Karpas-422 (cell line): ENCODE measurements at places on chromosomes 12 and 14. TPM values are rescaled to one million over a fixed set of nuclear protein-coding genes. Genes with fewer than 3 reads are reported as not detected.

DNA sequence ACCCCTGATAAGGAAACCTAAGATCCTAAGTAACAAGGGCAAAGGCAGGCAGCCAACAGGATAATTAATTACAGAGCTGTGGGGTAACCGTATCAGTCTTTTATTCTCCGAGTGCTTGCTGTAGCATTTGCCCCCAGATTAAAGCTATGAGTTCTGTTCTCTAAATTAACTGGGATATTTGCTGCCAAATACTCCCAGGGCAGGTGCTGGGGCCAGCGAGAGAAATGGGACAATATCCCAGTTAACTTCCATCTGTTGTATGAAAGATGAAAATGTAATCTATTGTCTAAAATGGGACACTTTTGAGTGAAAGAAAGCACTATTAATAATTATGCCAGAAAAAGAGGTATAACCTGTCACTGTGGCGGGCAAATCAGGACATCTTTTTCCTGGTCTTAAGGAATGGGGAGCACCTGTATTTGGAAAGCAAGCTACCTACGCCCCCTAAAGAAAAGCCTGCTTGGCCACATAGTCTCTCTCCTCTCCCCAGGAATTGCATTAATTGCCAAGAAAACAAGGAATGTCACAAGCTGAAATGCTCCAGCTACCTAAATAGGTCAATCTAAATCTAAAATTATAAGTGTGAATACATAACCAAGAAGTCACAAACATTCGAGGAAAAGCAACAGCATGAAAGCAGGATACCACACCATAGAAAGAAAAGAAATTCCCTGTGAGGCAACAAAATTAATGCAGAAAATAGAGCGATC lies 26.7 kb upstream of the CFAP54 start:
- H3K36me3 ChIP-seq: no peaks in the 10 kb centered on the region
- no peak for DNase-seq
- no peaks in the 10 kb centered on the region for H3K27me3 ChIP-seq
- no peaks in the 10 kb centered on the region for H3K4me1 ChIP-seq
- H3K4me3 ChIP-seq: no peak overlapping the region

The CCDC196 gene
- not detected in 2 replicates for total RNA-seq

DNA sequence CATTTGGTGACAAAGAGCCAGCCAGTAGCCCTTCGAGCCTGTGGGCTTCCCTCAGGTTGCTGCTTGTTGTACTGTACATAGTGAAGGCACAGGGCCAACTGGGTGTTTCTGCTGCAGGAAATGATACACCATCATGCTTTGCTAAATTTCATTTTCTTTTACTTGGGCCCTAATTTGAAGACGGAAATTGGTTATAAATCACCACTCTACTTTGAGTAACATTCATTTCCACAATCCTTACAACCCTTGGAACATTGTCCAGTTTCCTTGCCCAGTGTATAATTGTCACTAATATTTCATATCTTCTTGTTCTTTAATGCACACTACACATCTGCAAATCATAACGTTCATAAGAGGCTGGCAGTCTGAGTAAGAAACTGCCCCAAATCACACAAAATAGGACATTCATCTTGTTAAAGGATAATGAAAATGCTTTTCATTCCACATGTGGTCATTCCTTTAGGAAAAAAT lies 30.2 kb downstream of the MSRB3 start:
- H3K36me3 ChIP-seq: no peaks in the 10 kb centered on the region
- DNase-seq: no peak

The B4GALNT1 gene
- total RNA-seq: 0.58 and 0.63 TPM in 2 replicates

- H3K36me3 ChIP-seq: no peaks in the 10 kb centered on the region
- no peak overlapping the region for H3K4me3 ChIP-seq
- DNase-seq: no peak
- no peaks in the 10 kb centered on the region for H3K4me1 ChIP-seq
- H3K27me3 ChIP-seq: no peaks in the 10 kb centered on the region
Measured at GRCh38 chr12:22993609-22994315, 368.8 kb downstream of the ETNK1 start.

GRCh38 chr12:20101046-20101445 lies 267.3 kb upstream of the PDE3A start:
- H3K4me1 ChIP-seq: no peaks in the 10 kb centered on the region
- no peaks in the 10 kb centered on the region for H3K36me3 ChIP-seq
- no peak overlapping the region for H3K27ac ChIP-seq
- no peak for DNase-seq
- no peak overlapping the region for H3K4me3 ChIP-seq

DNA sequence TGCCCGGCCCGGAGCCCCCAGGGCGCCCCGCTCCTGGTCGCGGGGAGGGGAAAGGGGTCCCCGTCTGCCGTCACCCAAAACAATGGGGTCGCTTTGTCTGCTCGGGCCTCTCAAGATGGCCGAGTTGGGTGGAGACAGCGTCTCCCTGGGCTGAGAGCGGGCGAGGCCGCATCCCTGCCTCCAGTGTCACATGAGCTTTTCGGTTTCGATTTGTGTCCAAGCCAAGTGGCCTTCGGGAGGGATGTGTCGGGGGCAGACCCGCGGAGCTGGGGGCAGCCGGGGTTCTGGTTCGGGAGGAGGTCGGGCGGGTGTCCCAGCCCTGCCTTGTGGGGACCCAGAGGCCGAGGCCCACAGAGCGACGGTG lies 790 bp downstream of the DYNC1H1 start:
- DNase-seq: peak; percentile 88
- H3K4me1 ChIP-seq: peaks cover 68% of the 10 kb centered on the region
- peaks cover 10% of the 10 kb centered on the region; the same call in 1 of the 2 replicates for H3K36me3 ChIP-seq
- peak overlapping the region; percentile 57 for H3K27ac ChIP-seq
- peak overlapping the region; percentile 92 for H3K4me3 ChIP-seq
- H3K27me3 ChIP-seq: no peaks in the 10 kb centered on the region

The ARF3 gene
- total RNA-seq: 51.7 and 57.5 TPM in 2 replicates

GRCh38 chr14:89690139-89690538 lies 264.4 kb downstream of the EFCAB11 start:
- no peak overlapping the region for H3K27ac ChIP-seq
- no peaks in the 10 kb centered on the region for H3K4me1 ChIP-seq
- no peaks in the 10 kb centered on the region for H3K27me3 ChIP-seq
- no peak overlapping the region for H3K4me3 ChIP-seq
- no peak for DNase-seq

- H3K36me3 ChIP-seq: no peaks in the 10 kb centered on the region
- peaks cover 6% of the 10 kb centered on the region; the same call in 1 of the 2 replicates for H3K4me1 ChIP-seq
- H3K4me3 ChIP-seq: no peak overlapping the region
- peaks cover 2% of the 10 kb centered on the region; the same call in 1 of the 2 replicates for H3K27me3 ChIP-seq
- DNase-seq: no peak
- no peak overlapping the region for H3K27ac ChIP-seq
Measured at GRCh38 chr14:33578461-33579216, 372.2 kb downstream of the EGLN3 start.

GRCh38 chr12:46898152-46898931 lies 72.5 kb upstream of the SLC38A4 start:
- H3K27ac ChIP-seq: no peak overlapping the region
- H3K27me3 ChIP-seq: no peaks in the 10 kb centered on the region
- no peaks in the 10 kb centered on the region for H3K36me3 ChIP-seq

DNA sequence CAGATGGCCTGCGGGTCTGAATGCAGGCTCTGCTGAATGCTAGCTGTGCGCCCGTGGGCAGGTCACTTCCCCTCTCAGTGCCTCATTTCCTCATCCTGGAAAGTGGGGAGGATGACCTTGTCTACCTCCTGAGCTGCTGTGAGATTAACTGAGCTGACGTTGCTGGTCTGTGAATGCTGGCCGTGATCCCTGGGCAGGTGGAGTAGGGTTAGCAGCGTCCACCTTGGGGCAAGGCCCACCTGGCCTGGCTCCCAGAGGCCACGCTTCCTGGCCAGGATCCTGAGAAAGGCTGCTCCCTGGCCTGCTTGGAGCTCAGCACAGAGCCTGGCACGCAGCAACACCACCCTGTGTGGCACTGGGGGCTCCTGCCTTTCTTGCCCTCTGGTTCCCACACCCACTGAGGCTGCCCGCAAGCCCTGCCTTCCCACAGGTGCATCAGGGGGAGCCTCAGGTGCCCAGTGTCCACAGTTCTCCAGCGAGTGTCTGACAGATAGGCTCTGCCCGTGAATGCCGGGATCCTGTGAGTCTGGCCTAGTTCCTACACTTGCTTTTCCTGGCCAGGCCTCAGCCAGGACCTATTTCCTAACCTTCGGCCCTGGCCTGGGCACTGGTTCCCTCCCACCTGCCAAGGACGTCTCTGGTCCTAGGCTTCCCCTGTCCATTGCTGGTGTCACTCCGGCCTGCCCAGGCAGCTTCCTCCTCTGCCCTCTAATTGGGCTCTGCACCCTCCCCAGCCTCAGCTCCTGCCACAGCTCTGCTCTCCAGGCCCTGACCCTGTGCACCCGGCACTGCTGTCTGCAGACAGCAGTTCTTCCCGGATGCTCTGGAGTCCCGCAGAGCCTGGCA lies 37.2 kb upstream of the TDRD9 start:
- no peak overlapping the region for H3K27ac ChIP-seq

- H3K36me3 ChIP-seq: no peaks in the 10 kb centered on the region
- H3K4me1 ChIP-seq: no peaks in the 10 kb centered on the region
- no peaks in the 10 kb centered on the region for H3K27me3 ChIP-seq
Measured at GRCh38 chr14:78764645-78765044, 594.5 kb downstream of the NRXN3 start.

GRCh38 chr14:72290241-72290640 lies 358.0 kb downstream of the RGS6 start:
- DNase-seq: no peak
- H3K27ac ChIP-seq: no peak overlapping the region
- H3K27me3 ChIP-seq: no peaks in the 10 kb centered on the region; the same call in 1 of the 2 replicates
- no peak overlapping the region for H3K4me3 ChIP-seq
- no peaks in the 10 kb centered on the region for H3K36me3 ChIP-seq
- H3K4me1 ChIP-seq: no peaks in the 10 kb centered on the region

The PZP gene
- total RNA-seq: not detected in 2 replicates

- no peaks in the 10 kb centered on the region for H3K27me3 ChIP-seq
- no peak for DNase-seq
- no peak overlapping the region for H3K4me3 ChIP-seq
- H3K27ac ChIP-seq: no peak overlapping the region
Measured at GRCh38 chr12:29858270-29858786, 74.6 kb upstream of the TMTC1 start.

The ZFHX2 gene
- total RNA-seq: 0.07 and 0.32 TPM in 2 replicates

The BCL2L14 gene
- not detected in 2 replicates for total RNA-seq

The FICD gene
- 4.0 and 5.5 TPM in 2 replicates for total RNA-seq

DNA sequence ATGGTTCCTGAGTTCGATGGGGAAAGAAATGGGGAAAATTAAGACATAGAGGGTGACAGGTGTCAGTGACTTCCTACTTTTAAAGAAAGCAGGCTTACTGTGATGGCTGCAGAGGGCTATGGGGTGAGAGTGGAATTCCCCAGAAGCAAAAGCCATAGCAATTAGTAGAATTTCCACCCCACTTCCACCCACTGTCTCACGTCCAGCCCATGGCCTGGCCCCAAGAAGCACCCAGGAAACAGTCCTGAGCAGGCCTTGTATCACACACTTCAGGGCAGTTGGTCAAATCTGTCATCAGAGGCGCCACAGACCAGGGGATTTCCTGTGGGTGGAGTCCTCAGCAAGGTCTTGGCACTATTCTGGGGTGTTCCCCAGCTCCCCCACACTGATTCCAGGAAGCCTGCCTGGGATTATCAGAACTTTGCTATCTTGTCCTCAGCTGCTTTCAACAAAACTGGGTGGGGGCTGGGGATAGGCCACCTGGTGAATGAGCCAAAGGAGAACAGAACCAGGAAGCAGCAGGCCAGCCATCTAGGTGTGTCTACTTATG lies 120.1 kb upstream of the CCND2 start:
- H3K4me3 ChIP-seq: no peak overlapping the region
- no peak overlapping the region for H3K27ac ChIP-seq
- DNase-seq: no peak
- H3K27me3 ChIP-seq: no peaks in the 10 kb centered on the region

The TMPO gene
- 116 and 138 TPM in 2 replicates for total RNA-seq

DNA sequence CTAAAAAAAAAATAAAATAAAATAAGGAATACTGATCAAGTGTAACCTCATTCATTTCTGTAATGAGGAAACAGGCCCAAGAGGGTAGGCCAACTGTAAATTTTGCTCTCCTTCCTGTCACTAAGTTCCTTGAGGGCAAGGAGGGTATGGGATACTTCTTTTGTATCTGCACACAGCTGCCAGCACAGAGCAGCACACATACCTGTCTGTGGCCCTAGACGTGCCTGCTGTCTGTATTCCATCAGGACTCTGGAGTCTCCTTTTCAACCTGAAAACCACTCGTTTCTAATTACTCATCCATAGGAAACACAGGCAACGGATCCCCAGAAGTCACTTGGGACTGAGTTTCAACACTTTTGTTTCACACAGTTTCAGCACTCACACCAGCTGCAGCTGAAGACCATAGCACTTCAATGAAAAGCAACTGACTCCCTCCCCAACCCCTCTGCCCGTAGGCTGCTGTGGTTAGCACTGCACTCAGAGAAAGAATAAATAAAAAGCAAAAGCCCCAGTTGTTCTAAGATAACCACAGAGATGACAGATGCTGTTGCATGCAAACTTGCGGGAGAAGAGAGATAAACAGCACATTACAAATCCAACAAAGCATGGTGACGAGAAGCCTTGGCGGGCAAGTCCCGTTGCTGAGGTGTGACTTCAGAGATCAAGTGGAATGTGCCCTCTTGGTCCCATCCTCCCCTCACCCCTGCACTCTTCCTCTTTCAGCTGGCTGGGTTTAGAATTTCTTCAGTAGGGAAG lies 24.9 kb downstream of the CRACR2A start:
- H3K4me3 ChIP-seq: no peak overlapping the region
- H3K4me1 ChIP-seq: no peaks in the 10 kb centered on the region
- no peaks in the 10 kb centered on the region for H3K27me3 ChIP-seq
- DNase-seq: no peak
- H3K27ac ChIP-seq: no peak overlapping the region
- H3K36me3 ChIP-seq: peaks cover 6% of the 10 kb centered on the region; the same call in 1 of the 2 replicates

DNA sequence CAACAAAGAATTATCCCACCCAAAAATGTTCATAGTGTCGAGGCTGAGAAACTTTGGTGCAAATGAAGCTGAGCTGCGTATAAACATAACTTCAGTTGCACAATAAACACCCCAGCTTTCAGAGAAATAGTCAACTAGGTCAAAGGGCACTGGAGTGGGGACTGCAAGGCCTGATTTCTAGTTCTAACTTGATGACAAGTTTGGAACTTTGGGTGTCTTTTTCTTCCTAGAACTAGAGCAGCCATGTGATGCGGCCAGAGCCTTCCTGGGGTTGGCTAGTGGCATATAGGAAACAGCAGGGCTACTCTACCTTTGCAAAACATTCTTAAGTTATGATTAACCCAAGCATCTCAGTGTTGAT lies 298.4 kb upstream of the AMIGO2 start:
- H3K27me3 ChIP-seq: no peaks in the 10 kb centered on the region
- no peaks in the 10 kb centered on the region for H3K36me3 ChIP-seq
- H3K4me3 ChIP-seq: no peak overlapping the region
- DNase-seq: no peak
- peaks cover 8% of the 10 kb centered on the region for H3K4me1 ChIP-seq

The EML5 gene
- 0.37 and 0.79 TPM in 2 replicates for total RNA-seq

DNA sequence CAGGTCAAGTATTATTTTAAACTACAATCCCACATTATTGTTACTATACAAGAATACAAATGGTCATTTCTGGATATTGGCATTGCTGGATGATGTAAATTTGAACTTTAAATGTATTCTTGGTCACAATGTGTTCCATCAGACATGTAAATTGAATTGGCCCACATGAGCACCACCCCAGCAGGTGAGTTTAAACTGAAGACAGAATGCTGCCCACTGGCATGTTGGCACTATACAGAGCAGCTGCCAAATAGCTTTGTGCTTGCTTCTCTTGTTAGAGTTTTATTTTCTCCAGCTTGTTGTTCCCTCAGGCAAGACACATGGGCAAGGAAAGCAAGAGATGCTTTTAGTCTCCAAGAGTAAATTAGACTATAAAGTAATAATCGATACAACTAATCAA lies 98.6 kb downstream of the C12orf50 start:
- no peak for DNase-seq
- no peak overlapping the region for H3K4me3 ChIP-seq
- H3K27ac ChIP-seq: no peak overlapping the region
- no peaks in the 10 kb centered on the region for H3K36me3 ChIP-seq
